Mucosa of descending colon (tissue), 3 donors: ENCODE measurements at places on chromosomes 11 and 22. TPM values are rescaled to one million over a fixed set of nuclear protein-coding genes. Genes with fewer than 3 reads are reported as not detected.

GRCh38 chr11:59186130-59186594 is 14.2 kb downstream of the DTX4 start:
- peak; percentile 92 for DNase-seq

LAMTOR1 gene
- total RNA-seq = 82.0 TPM

DNA sequence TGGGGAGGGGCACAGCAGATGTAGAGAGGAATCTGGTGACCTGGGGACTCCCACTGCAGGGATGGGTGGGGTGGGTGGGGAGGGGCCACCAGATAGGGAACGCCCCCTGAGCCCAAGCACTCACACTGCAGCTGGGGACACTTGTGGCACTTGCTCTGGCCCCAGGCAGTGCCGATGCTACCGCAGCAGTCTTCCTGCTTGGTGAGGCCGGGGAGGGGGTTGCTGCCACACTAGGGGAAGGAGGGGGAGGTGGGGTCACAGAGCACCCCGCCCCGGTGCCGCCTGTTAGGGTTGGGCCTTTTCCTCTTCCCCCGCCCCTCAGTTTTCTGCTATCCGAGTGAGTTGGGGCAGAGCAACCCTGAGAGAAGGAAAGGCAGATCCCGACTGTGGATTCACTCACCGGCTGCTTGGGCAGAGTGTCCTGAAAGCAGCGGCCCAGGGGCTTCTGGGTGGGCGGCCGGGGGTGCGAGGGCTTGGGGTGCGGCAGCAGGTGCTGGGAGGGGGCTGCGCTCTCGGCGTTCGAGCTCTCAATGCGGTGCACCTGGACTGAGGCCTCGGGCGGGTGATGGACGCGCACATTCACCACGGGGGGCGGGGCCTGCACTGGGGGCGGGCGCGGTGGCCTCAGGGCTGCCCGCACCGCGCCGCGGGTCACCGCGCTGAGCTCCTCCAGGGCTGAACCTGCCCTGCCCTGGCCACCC is 4.7 kb downstream of the LTBP3 start:
- DNase-seq = peak; percentile 52

DNA sequence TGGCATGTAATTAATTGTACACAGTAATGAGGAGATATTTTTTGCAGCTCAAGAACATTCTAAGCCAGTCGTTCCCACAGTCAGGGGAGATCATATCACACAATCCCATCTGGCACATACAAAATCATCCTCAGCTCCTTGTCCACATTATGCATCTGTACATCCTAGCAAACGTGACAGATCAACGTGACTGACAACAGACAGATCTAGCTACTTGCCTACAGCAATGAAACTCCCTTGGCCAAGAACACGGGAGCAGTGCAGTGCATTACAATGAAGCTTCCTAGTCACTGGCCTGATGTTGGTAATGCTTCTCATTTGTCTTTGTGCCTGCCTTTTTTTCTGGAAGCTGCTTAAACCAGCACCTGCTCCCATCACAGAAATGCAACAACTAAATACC is 24.5 kb upstream of the GUCY1A2 start:
- DNase-seq = no peak

GRCh38 chr11:70354629-70355028 is 43.7 kb upstream of the CTTN start:
- DNase-seq = no peak

DNA sequence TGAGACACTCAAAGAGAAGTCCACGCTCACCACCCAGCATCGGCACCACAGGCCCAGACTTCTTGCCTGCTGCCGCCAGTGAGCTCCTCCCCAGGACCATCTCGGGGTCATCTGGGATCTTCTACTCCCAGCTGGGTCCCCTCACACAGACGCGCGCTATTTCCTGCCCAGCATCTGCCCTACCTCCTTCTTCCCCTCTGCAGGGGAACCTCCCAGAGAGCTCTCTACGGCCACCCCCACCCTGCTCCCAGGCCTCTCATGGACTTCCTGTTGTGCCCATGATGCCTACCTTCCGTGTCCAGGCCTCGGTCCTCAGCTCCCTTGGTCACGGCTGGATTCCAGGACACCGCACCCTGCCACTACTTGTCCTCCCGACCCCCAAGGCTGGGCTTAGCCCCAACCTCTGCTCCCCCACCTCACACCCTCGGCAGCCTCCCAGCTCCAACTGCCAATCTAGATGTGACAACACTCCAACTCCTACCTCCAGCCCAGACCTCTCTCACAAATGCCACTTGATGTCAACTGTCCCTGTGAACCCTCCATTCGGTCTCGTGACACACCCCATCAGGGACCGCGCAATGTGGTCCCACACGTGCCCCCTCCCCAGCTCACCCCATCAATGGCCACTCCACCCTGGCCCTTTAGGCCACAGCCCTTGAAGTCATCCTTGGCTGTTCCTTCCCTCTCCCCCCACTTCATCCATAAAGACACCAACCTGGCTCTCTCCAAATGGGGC is 45.3 kb downstream of the SGSM3 start:
- DNase-seq = no peak

ZW10 gene
- 12.3 TPM for total RNA-seq

GRCh38 chr11:108726077-108726800 is 61.4 kb downstream of the DDX10 start:
- no peak for DNase-seq

CCDC88B gene
- 32.5 TPM for total RNA-seq

GRCh38 chr11:107473792-107474191 is 16.2 kb upstream of the CWF19L2 start:
- DNase-seq = no peak

IL17REL gene
- total RNA-seq = 0.43 TPM

- DNase-seq = no peak
These were observed 100.5 kb upstream of the RRM1 start for GRCh38 chr11:3994030-3994640.

GRCh38 chr11:63549411-63549810 is 12.8 kb downstream of the PLAAT4 start:
- no peak for DNase-seq

- DNase-seq = peak; percentile 85
These were observed 5.5 kb upstream of the NFAM1 start for GRCh38 chr22:42437488-42438292.

DNA sequence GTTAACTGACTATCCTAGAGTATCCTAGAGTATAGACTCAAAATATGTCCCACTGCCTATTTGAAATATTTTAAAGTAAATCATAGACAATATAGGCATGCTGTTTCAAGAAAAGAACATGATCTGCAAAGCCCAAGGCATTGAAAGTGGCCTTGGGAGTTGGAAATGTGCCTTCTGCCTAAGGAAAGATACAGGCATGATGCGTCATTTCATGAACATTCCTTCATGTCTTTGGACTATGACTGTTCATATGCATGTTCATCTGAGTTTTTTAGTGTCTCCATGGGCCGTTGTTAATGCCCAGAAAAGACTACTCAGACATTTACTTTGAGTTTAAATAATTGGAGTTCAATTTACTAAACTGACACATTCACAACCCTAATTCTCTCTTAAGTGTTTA is 69.7 kb upstream of the PRDM11 start:
- no peak for DNase-seq

DNA sequence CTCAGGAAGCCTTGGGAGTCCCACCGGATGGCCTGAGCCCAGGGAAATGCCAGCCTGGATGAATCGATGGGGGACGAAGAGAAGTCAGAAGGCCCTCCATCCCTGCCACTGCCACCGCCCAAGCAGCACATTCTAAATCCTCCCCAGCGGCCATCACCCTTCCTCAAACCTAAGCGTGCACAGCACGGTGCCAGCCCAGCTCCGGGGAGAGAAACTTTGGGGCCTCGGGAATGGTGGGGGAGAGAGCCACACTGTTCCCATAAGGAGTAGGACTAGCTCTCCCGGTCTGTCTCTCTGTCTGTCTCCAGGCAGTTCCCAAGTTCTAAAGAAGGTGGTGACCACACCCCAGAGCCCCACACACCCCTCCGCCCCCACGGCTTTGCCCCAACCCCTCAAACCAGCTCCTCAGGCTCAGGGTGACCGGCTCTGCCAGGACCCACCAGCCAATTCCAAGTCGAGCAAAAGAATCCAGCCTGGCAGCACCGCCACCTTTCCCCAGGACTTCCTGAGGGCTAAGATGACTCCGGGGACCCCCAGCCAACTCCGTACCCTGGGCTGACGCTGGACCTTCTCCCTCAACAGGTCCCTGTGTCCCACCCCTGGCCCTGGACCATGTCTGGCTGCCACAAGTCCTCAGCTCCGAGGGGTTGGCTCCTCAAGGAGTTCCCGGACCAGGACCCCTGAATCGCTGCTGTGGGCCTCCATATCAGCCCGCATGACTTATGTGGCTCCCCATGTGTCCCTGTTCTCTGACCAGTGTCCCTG is 2.7 kb downstream of the AHNAK start:
- DNase-seq = peak; percentile 58

GRCh38 chr11:122746050-122746478 is 90.5 kb downstream of the UBASH3B start:
- DNase-seq = peak; percentile 23

DNA sequence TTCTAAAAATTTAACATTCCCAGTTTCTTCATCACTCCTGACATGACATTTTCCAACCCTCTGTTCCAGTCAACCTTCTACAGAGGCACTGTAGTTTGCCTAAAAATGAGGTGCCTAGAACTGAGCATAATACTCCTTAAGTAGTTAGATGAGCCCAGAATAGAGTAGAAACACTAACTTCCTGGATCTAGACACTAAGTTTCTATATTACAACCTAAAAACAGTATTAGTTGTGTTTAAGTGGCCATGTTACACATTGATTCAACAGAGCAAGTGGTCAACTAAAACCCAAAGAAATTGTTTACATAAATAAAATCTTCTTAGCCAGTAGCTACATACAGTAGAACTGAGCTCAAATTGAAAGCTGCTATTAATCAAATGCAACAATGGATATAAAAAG is 1.3 kb downstream of the HPS5 start:
- DNase-seq = no peak

- DNase-seq = no peak
These were observed 51.8 kb downstream of the MICAL3 start for GRCh38 chr22:17972385-17973191.

VWA5A gene
- total RNA-seq = 97.3 TPM

GRCh38 chr11:111091321-111091938 is 154.1 kb upstream of the POU2AF2 start:
- DNase-seq = no peak

C22orf42 gene
- not detected for total RNA-seq

TMX2 gene
- 83.6 TPM for total RNA-seq

BATF2 gene
- total RNA-seq = 25.3 TPM

GRCh38 chr22:46023558-46023981 is 46.6 kb upstream of the WNT7B start:
- DNase-seq = peak; percentile 25

GRCh38 chr22:46728470-46728869 is 9.6 kb downstream of the CERK start:
- DNase-seq = peak; percentile 39

DNA sequence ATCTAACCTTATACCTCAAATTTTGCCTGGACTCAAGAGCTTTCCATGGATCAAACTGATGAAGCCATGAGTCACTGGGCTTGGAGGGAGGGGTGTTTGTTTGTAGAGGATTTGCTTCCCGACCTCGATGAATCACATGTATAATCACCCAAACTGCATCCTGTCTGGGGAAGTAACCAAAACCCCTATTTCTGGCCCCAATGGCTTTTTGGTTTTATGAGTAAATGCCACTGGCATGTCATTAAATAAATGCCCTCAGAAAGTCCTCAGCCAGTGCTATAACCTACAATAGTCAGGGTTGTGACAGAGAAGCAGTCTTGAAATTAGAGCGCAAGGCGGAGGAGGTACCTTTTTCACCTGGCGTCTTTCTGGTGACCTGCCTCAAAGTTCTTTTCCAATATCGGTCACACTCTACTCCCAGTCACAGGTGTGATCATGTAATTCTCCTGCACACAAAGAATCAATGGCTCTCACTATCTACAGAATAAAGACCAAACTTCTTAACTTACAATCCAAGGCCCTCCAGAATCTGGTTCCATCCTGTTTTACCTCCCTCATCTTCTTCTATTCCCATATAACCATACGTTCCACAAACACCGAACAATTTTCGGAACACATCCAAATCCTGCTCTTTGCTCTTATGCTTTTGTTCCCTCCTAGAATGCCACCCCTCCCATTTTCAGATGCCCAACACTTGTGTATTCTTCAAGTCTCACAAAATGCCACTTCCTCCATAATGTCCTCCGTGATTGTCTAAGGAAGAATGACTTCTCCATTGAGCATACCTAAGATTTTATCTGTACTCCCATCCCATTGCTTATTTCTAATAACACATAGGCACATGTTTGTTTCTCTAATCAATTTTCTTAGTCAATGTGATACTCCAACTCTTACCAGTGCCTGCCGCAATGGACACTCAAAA is 81.3 kb upstream of the BLID start:
- peak; percentile 12 for DNase-seq
